ENCODE measurements at places on chromosomes 4 and X. TPM values are rescaled to one million over a fixed set of nuclear protein-coding genes. Genes with fewer than 3 reads are reported as not detected.

EGFL6 gene
- not detected for total RNA-seq

RHOH gene
- total RNA-seq: 164 TPM

CSAG3 gene
- not detected for total RNA-seq

CFI gene
- total RNA-seq: under 0.01 TPM

UGT2B17 gene
- 0.94 TPM for total RNA-seq

CDX4 gene
- not detected for total RNA-seq

PGRMC1 gene
- total RNA-seq: 79.3 TPM

CLTRN gene
- 0.31 TPM for total RNA-seq

CLOCK gene
- 8.2 TPM for total RNA-seq

RAB40AL gene
- total RNA-seq: 0.10 TPM

All from mononuclear cell (primary cell).